Natural killer cell (primary cell): ENCODE measurements at places on chromosomes 5 and 9. TPM values are rescaled to one million over a fixed set of nuclear protein-coding genes. Genes with fewer than 3 reads are reported as not detected.

Gene PDE6A
- total RNA-seq = not detected

- no peak for DNase-seq
Measured at GRCh38 chr5:151084363-151084762, 3.5 kb upstream of the TNIP1 start.

Gene ORM2
- not detected for total RNA-seq

Gene CDKN2A
- total RNA-seq = 3.8 TPM

DNA sequence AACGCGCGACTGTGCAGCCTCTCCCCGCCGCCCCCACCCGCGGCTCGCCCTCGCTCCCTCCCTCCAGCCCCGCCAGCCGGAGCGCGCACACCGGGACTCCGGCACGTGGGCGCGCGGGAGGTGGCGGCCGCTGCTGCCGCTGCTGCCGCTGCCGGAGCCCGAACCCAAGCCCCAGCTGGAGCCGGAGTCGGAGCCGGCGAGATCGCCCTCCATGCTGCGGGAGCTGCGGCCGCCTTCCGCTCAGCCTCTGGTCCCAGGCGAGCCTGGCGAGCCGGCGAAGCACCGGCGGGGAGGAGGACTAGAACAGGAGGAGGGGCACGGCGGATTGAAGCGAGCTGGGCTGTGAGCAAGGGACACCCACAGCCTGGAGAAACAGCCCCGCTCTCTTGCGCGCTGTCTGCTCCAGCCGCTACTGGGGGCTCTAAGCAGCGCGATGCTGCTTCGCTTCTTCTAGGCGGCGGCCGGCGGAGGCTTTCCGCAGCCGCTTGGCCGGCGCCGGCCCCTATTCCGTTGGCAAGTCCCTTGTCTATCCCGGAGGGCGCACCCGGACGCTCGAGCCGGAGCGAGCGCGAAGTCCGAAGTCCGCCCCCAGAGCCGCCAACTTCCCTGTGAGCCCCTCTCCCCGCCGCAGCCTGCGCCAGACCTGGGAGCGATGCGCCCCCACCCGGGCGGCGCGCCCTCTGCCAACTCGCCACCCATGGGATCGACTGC, 598.7 kb upstream of the SGCD start:
- no peak for DNase-seq

Gene TLN1
- 552 TPM for total RNA-seq

Gene SLC34A3
- total RNA-seq = not detected

Gene FOXD1
- total RNA-seq = 0.41 TPM

GRCh38 chr5:76667495-76667894, 44.3 kb upstream of the F2RL2 start:
- no peak for DNase-seq

Gene PCDHB14
- total RNA-seq = not detected

Gene PRUNE2
- total RNA-seq = not detected

GRCh38 chr9:93154293-93154903, 20.3 kb upstream of the NINJ1 start:
- DNase-seq = peak; percentile 64

DNA sequence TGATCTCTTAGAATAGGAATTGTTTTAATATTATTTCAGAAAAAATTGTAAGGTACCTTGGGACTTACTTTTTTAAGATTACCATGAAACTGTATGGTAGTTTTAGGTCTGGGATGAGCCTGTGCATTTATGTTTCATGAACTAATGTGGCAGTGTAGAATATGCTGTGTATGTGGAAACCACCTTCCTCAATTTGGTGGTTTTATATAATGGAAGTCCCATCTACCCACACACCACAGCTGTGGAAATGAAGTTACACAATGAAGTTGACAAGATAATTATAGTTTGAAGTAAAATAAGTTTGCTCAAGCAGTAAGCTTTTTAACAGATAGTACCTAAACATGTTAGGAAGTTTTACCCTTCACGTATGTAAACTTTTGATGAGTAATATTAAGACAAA, 24.4 kb downstream of the WDR36 start:
- no peak for DNase-seq

- DNase-seq = peak; percentile 91
Measured at GRCh38 chr9:89701221-89701798, 96.5 kb downstream of the GADD45G start.

DNA sequence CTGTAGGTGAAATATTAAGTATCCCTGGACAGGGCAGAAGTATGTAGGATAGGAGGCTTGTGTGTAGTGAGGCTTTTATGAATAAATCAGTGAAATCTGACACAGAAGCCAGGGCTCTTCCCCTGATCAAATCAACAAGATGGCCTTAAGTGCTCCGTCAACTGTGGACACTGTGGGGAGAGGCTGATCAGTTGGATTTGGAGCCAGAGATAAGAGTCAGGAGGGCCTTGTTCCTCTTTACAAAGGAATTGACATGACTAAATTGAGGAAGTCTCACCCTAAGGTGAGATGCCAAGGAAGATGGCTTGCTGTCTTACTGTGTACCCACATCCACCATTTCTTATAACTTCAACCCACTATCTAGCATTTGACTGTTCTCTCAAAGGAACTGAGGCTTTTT, 91.6 kb upstream of the PRRC1 start:
- no peak for DNase-seq

GRCh38 chr9:89433826-89434225, 64.1 kb downstream of the SEMA4D start:
- no peak for DNase-seq

DNA sequence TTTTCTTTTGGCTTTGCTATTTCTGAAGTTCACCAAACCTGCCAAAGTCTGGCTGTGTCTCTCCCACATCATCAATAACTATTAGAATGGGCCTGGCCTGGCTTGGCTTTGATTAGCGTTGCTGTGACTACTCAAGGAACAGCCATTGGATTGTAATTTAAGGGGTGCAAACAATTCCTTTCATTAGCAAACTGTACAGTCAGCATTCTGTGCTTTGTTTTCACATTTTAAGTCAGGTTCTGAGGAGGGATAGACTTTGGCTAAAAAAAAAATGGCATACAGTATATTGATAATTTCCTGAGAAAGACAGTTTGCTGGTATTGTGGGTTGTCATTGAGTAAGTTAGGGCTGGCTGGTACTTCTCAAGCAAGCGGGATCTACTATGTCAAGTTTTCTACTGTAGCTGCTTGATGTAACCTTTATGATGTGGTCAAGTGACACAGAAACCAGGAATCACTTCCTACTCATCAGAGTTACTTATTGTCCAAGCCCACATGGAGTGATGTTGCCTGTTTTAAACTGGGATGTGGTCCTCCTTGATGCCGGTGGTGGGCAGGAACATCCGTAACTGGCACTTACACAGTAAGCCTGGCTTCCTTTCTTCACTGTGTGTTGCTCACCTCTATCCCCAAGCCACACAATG, 161.4 kb downstream of the CD180 start:
- no peak for DNase-seq

GRCh38 chr9:93460689-93461413, 7.5 kb upstream of the FAM120AOS start:
- DNase-seq = no peak

Gene ARL14EPL
- total RNA-seq = not detected

GRCh38 chr5:164341056-164341619, 835.7 kb downstream of the MAT2B start:
- no peak for DNase-seq

Gene PAPPA
- total RNA-seq = not detected

GRCh38 chr9:136975644-136976043, 1.7 kb upstream of the PTGDS start:
- no peak for DNase-seq

DNA sequence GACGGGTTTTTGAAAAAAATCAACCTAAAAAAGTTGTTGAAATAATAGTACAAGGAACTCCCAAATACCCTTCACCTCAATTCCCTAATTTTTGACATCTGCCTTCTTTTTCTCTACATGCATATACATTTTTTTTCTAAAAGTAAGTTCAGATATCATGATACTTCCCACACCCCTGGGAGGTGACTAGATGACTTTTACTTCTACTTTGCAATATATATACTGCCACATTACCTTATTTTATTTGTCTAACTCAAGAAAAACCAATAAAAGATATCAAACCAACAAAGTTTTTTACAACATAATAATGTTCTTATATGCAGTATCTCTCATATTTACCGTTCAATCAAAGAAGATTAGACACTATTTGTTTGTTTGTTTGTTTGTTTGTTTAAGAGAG, 31.1 kb downstream of the CCNJL start:
- DNase-seq = no peak

DNA sequence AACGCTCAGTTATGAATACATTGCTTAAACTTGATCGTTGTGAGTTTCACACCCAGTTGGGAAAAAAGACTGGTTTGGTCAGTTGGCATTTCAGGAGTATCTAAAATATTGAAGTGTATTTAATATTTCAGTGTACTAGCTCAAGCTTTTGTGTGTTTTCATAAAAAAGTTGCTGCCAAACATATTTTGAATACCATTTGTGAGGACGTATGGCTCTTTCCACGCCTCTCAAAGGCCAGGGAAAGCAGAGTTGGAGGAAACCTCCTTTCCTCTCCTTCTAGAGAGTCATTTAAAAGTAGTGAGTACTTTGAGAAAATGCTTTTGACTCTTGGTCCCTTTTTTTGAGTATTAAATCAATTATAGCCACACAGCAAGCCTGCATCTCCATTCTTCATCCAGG, 43.2 kb upstream of the ANKRD33B start:
- no peak for DNase-seq

Gene ARHGEF39
- total RNA-seq = 1.5 TPM

Gene NUP188
- total RNA-seq = 58.3 TPM

DNA sequence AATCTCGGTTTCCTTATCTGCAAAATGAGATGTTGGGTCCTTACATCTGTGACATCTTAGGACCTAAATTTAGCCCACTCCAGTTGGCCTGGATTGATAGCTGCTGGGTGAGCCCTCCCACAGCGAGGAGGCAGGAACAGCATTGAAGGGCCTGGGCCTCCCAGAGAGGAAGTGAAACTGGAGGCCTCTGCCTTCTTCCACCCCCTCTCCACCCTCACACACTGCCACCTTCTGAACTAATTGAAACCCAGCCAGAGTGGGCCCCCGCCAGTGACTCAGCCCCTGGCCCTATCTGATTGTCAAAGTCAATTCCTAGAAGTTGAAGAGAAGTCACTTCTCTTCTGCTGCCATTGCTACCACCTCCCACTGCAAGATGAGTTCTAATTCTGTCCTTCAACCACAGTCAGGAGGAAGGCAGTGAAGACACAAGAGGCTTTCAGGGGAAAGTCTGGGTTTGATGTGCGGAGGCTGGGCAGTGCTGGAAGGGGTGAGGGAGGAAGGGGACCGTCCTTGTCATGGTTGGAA, 55.2 kb upstream of the NEK6 start:
- peak; percentile 44 for DNase-seq

Gene CD274
- total RNA-seq = 6.0 TPM

- no peak for DNase-seq
Measured at GRCh38 chr9:130869250-130869649, 27.4 kb downstream of the QRFP start.

GRCh38 chr5:13278148-13278547, 666.3 kb downstream of the DNAH5 start:
- no peak for DNase-seq

GRCh38 chr9:80866576-80867227, 822.6 kb downstream of the TLE1 start:
- DNase-seq = no peak

Gene ZMYND19
- total RNA-seq = 6.5 TPM

DNA sequence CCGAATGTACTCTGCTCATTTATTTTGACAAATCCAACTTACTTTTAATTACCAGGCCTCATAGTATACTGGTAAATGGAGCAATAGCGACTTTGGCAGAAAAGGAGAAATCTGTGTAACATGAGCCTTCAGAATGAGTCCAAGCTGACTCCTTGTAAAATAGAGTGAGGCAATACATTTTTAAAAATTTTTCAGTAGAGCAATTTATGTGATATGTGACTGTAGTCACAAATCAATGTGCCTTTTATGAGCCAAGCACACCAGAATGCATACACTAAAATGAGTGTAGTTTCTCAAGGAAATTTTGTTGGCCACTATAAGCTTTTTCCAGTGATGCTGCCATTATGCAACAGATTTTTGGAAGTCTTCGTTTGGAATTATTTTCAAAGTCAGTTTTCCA, 73.8 kb downstream of the SNCAIP start:
- DNase-seq = no peak

Gene ZCCHC9
- total RNA-seq = 10.8 TPM

- peak; percentile 4 for DNase-seq
Measured at GRCh38 chr5:74035521-74035937, 409.5 kb downstream of the ARHGEF28 start.

- no peak for DNase-seq
Measured at GRCh38 chr5:83172655-83173054, 95.3 kb downstream of the XRCC4 start.

GRCh38 chr5:65185468-65185867, 296.3 kb downstream of the ADAMTS6 start:
- no peak for DNase-seq

Gene GRXCR2
- total RNA-seq = not detected

DNA sequence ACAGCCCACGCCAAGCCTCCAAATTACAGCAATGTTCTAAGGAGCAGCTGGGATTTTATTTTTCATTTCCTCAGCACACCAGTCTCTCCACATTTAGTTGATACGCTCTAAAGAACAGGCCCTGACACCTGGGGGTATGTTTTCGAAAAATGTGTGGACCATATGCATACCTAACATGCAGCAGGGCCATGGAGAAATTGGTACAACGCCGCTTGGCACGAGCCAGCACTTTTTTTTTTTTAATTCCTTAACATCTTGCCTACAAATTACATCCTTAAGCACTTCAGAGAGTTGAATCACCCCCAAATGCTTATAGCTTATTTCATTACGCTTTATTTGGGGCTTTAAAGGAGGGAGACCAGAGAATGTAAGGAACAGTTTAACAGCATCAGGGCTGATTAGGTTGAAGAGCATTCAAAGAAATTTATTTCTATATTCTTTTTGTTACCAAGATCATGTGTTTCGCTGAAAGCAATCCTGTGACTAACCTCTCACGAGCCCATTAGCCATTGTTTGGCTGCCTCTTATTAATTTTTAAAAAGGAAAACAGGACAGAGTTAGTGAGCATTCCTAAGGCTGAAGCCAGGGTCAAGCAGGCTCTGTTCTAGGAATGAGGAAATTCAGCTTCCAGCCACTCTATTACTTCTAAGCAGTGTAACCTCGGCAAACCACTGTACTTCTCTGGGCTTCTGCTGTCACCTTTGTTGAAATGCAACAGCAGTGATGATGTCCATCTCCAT, 173.8 kb downstream of the ACTL7B start:
- DNase-seq = no peak

Gene FST
- total RNA-seq = not detected

DNA sequence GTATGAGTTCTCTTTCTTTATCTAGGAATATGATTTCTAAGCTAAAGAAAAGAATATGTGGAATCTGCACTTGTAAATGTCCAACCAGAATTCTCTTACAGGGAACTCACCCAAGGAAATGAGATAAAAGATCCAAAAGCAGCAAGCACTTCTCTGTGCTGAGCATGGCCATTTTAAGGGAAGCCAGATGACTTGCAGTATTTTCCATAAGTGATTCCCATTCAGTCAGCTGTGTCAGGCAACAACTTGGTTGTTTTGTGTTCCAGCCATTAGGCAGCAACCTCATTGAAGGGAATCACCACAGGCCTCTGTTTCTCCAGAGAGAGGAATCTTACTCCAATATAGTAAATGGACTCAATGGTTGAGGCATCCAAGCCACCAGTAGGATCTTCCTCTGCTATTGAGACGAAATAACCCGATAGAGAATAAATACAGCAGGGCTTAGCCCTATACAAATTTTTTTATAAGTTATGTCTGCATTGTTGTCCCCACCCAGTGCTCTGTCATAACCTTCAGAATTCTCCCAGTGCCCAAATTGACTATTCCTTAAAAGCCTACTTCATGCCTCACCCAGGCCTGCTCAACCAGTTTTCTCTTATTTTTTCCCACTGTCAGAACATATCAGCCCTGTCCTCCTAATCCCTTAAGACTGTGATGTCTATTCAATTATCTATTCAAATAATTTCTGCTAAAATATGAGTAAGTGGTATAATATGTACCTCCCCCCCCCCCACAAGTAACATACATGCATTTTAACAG, 236.6 kb downstream of the PJA2 start:
- DNase-seq = no peak
